NCI-H82 (cell line): ENCODE measurements at places on chromosomes 6 and 20.
A peak's percentile ranks its signal among the peaks of the same experiment; 100 is the strongest.

- DNase-seq, result no peak
These were observed 44.6 kb downstream of the BLTP3A start for GRCh38 chr6:34836451-34836850.

- DNase-seq, result no peak
These were observed 216.1 kb downstream of the ALDH8A1 start for GRCh38 chr6:134733801-134734200.

- DNase-seq, result no peak
These were observed 189.8 kb downstream of the UTRN start for GRCh38 chr6:144474904-144475303.

DNA sequence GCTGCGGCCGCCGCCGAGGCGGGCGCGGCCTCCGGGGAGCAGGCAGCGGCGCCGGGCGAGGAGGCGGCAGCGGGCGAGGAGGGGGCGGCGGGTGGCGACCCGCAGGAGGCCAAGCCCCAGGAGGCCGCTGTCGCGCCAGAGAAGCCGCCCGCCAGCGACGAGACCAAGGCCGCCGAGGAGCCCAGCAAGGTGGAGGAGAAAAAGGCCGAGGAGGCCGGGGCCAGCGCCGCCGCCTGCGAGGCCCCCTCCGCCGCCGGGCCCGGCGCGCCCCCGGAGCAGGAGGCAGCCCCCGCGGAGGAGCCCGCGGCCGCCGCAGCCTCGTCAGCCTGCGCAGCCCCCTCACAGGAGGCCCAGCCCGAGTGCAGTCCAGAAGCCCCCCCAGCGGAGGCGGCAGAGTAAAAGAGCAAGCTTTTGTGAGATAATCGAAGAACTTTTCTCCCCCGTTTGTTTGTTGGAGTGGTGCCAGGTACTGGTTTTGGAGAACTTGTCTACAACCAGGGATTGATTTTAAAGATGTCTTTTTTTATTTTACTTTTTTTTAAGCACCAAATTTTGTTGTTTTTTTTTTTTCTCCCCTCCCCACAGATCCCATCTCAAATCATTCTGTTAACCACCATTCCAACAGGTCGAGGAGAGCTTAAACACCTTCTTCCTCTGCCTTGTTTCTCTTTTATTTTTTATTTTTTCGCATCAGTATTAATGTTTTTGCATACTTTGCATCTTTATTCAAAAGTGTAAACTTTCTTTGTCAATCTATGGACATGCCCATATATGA lies 3.2 kb downstream of the MARCKS start:
- peak; percentile 40 for DNase-seq

DNA sequence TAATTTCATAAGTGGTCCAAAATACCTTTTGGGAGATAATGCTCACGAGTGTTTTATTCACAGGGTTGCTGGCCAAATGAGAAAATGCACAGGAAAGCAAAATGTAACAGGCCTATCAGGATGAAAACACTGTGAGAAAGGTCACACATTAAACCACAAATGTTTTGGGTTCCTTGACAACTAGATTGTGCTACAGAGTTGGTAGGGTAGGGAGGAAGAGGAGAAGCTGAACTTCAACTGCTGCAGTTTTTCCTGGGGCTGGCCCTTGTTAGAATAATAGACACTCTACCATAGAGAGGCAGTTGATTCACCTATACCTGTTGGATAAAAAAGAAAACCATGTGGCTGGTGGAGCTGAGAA lies 28.1 kb upstream of the PAQR8 start:
- no peak for DNase-seq

GRCh38 chr6:45838996-45839395 lies 176.7 kb downstream of the CLIC5 start:
- no peak for DNase-seq

- no peak for DNase-seq
These were observed 64.4 kb downstream of the SMPDL3A start for GRCh38 chr6:122853259-122853995.

GRCh38 chr20:45576995-45577394 lies 2.1 kb downstream of the WFDC8 start:
- DNase-seq, result no peak

DNA sequence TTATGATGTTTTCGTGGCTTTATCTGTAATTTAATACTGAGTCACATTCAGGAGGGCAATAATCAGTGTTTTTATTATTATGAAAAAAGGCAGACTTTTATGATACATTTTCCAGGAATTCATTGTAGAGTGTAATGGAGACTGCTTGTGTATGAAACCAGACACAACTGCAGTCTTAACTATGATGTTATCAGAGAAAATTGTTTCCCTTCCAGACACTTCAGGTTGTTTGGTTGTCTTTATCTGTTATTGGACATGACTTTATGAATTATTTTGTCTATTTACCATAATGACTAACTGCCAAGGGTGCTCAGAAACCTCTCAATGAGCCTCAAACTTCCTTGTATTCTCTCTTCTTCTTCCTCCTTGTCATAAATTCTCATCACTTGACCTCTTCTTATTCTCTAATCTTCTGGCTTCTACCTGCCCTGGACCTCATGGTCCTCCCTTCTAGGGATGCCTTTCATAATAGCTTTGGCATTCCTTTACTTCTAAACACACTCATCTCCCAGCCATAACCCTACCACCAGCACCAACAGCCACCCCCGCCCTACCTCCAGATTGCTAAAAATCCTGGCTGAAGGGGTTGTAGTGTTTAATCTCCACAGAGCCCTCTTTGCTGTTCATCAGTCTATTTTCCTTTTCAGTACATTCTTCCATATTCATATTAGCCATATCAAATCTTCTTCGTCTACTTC lies 492.5 kb downstream of the CDKAL1 start:
- no peak for DNase-seq

- DNase-seq, result no peak
These were observed 6.5 kb upstream of the SMOC2 start for GRCh38 chr6:168434505-168434904.

- no peak for DNase-seq
These were observed 10.9 kb upstream of the BNIP5 start for GRCh38 chr6:36347621-36348020.

- no peak for DNase-seq
These were observed 187.4 kb upstream of the SNX9 start for GRCh38 chr6:157635388-157636244.

- DNase-seq, result no peak
These were observed 18.8 kb downstream of the TMEM170B start for GRCh38 chr6:11556309-11556708.

GRCh38 chr6:25918083-25918683 lies 12.3 kb downstream of the SLC17A2 start:
- no peak for DNase-seq

DNA sequence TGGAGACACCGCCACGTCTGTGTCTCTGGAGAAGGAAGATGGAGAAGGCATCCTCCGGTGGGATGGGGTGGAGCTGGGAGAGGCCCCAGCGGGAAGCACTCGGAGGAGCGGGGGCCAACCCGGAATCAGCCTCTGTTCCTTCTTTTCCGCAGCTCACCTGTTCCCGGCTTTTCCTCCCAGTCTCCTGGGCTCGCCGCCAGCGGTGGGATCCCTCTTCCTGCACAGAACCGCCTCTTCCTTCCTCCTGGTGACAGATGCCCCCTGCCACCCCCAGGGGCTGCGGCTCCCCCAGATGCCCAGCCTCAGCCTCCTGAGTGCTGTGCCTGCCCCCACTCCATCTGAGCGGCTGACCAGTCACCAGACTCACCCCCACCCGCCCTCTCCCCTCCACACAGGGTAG lies 23.3 kb downstream of the RAMACL start:
- no peak for DNase-seq

DNA sequence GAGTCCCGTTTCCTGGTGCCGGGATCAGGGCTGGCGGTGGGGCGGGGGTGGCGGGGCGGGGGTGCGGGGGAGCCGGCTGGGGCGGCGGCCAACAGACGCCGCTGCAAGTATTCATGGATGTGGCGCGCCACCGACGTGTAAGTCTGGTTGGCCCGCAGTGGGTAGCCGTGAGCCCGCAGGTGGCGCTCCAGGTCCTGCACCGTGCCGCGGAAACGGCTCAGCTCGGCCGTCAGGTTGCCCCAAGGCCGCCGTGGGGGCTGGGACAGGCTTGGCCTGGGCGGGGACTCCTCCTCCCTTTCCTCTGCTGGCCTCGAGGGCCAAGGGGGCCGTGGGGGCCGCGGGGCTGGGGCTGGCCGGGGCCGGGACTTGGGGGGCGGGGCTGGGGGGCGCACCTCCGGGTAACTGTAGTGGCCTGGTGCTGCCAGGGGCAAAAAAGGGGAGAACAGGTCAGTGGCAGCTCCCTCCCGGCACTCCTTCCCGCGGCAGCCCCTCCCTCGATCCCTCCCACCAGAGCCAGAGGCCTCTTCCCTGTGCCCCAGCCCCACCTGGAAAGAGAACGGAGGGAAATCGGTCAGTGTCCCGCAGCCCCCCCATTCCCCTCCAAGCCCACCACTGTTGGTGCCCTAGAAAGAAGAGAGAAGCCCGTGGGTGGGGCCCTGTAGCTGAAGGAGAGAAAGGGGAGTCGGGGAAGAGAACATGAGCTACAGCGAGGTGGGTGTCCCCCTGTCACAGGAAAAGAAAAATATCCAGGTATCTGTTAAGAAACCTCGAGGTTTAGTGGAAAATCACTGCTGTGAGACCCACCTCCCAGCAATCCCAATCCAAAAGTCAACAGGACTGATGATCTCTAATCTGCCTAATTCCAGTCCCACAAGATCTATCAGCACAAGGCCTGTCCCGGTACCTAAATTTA lies 21.3 kb downstream of the TNXB start:
- DNase-seq, result peak; percentile 85

DNA sequence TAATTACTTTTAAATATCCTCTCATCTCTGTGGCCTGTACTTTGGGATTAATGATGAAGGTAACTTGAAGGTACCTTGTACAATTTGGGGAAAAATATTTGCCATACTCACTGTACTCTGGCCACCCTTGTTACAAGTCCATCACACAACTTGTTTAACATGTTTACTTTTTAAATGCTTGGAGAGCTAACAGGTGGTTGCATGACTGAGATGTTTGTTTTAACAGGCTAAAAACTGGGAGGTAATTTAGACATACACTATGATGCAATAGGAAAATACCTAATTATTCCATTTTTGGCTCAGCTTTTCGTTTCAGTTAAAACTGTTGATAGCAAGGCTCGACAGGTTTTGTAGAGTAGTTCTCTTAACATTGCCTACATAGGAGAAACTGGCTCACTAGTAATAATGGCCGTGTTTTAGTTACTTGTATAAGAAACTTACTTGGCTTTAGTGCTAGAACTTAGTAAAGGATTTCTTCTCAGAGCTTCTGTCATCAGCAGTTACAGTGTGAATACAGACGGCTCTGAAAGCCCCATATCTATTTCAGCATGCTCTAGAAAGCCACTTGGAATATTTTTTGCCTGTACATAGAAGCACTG lies 489.8 kb upstream of the SOX4 start:
- DNase-seq, result no peak
